ENCODE measurements at places on chromosomes 3 and 15.

- no peak for DNase-seq
These were observed 660.8 kb upstream of the UBE2E2 start for GRCh38 chr3:22542311-22542710.

DNA sequence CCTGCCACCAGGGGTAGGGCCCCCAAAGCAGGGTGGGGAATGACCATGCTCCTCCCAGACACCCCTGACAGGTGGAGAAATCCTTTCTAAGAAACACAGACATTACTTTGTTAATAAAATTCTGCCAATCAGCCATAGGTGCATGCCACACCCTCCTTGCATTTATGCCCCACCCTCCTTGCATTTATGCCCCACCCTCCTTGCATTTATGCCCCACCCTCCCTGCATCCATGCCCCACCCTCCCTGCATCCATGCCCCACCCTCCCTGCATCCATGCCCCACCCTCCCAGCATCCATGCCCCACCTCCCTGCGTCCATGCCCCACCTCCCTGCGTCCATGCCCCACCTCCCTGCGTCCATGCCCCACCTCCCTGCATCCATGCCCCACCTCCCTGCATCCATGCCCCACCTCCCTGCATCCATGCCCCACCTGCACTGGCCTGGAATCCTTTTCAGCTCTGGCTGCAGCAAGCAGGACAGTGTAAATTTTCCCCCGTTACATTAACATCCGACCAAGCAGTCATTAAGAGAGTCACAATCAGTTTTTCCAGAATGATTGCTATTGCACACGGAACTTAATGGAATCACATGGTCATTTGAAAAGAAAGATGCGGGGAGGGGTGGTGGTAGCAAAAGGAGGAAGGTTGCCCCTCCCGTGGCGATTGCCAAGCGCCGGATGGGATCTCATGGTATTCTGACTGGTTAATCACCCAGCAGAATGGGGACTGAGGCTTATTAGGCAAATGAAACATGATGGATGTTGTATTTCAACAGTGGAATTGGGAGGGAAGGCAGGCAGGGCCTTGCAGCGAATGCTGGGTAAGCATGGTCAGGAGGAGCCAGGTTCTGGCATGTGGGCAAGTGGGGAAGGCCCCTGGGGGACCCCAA lies 91.2 kb downstream of the TLE3 start:
- DNase-seq = no peak

DNA sequence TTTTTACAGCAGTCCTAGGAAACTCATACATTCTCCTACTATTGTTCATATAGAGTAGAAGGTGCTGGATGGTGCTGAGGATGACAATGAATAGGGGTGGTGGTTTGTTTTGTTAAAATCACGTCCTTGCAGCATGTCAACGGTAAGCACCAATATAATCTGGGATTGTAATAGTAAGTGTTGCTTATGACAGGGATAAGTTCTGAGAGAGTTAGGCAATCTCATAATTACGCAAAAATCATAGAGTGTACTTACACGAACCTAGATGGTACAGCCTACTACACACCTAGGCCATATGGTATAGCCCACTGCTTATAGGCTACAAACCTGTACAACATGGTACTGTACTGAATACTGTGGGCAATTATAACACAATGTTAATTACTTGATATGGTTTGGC lies 64.3 kb upstream of the TSPAN3 start:
- DNase-seq = no peak

DNA sequence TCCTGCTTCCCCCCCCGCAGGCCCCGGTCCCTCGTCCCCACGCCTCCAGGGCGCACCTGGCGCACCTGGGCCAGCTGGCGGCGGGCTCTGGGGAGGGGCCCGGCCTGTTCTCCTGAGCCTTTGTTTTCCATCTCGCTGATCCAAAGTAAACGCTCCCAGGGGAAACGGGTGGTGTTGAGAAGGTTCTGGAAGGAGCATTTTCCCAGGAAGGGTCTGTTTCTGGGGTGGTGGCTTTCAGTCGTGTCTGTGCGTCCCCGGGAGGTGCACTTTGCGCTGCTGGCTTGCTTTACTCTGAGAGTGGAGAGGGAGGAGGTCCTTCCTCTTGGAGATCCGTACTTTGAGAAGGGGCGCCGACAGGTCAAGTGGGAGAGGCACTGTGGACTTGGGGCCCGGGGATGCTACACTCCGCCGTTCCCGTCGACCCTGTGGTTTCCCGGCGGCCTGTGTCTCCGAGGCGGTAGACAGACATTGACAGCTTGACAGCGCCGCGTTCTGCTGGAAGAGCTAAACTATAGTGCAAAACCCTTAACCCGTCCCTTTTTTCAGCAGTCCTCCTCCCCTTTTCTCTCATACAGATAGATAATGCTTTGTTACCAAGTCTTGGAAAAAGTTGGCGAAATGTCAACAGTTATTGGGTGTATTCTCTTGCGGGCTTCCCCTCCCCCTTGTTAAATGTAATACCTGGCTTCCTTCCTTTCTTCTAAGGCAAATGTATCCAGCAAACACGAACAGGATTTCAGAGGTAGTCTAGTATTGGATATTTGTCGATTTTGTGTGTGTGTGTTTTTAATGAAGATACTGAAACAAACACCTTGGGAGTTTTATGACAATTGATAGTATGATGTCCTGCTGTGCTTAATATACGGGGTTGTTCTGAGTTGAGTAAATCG lies 6.5 kb downstream of the TPM1 start:
- DNase-seq = peak; percentile 17

GRCh38 chr15:41333026-41333562 lies 413 bp downstream of the NUSAP1 start:
- DNase-seq = peak; percentile 14

GRCh38 chr15:31427411-31427810 lies 100.8 kb downstream of the KLF13 start:
- no peak for DNase-seq

GRCh38 chr3:172379372-172379771 lies 68.9 kb downstream of the GHSR start:
- no peak for DNase-seq

GRCh38 chr3:184003187-184003967 lies 14.3 kb downstream of the ABCC5 start:
- no peak for DNase-seq

GRCh38 chr3:69204315-69204957 lies 82.0 kb upstream of the LMOD3 start:
- no peak for DNase-seq

DNA sequence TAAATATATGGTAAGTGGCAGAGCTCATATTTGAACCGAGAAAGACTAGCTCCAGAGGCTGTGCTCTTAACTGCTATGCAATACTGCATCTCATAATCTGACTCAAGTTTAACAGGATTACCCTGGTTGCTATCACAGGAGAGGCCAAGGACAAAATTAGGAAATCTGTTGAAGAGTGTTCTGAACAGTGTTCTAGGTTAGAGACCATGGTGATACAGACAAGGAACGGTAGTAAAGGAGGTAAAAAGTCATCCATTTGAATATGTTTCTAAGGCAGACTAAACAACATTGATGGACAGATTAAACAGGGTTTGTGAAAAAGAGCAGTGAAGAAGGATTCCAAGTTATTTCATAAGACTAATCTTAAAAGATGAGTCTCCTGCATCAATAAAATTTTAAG lies 22.1 kb downstream of the PLOD2 start:
- DNase-seq = no peak

- DNase-seq = peak; percentile 33
These were observed 347 bp downstream of the HACL1 start for GRCh38 chr3:15601046-15601398.

DNA sequence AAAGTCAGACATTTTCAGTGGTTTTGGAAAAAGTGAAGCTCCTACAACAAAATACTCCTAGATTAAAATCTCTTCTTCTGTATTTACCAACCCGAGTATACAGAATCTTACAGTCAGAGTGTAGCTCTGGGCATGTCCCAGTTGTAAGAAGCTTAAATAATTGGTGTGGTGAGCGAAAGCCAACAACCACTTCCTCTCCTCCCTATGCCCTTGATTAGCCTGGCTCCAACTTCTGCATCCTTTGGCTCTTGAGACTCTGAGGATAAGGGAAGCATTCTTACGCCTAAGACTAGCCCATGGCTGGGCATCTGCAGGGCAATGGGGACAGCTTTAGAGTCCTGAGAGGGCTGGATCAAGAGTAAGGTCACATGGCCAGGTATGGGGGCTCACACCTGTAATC lies 25.5 kb downstream of the RFT1 start:
- no peak for DNase-seq

DNA sequence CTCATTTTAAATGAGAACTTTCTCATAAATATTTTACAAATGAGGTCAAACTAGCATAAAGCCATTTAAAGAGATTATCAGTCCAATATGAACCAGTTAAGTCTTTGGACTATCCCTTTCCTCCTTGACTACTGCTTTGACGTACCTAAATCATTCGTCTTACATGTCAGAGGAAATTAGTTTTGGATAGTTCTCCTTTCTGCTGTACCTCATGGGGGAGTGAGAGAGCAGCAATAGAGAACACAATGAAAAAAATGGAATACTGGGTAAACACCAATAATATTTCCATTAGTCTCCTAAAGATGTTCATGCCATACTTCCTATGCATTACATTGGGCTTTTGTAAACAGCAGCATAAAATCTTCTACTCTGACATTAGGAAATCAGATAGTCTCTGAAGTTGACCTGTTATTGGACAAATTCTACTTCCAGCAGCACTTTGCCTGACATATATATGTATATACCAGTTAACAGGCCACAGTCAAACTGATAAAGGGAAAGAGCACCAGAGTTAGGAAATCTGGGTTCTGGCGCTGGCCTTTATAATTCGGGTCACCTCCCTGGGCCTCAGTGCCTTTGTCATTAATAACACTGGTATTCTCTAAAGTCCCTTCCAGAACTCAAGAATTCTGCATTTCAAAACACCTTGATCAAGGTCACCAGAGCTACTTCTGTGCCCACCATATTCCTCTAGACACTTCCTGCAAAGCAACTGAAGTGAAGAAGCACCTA lies 26.8 kb downstream of the TIMMDC1 start:
- DNase-seq = no peak

Measured in hematopoietic multipotent progenitor cell (in vitro differentiated cells).